Muscle of leg (tissue), 16 donors: ENCODE measurements at places on chromosomes 5 and 9. TPM values are rescaled to one million over a fixed set of nuclear protein-coding genes. Genes with fewer than 3 reads are reported as not detected.

DNA sequence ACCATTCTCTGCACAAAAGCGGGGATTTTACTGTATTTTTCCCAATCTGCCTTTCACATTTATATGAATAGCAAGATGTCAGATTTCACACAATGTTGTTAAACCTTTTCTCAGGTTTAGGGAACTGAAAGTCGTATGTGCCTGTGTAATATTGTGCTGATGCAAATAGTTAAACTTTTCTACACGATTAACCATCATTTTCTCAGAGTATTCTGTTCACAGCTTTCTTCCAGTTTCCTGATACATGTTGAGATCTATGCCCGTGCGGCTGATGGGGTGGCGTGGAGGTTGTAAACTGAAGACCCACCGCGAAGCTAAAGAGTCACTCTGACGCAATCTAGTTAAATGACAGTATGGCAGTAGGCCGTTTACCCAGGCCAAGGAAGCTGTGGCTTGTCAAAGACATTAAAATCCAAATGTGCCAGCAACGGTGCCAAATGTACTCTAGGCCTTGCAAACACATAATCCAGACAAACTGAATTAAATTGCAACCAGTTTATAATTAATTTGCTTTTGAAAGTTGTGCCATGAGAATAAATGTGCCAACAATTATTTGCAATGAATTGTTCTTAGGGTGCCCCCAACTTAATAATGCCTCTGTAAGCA lies 145.7 kb downstream of the EBF1 start:
- DNase-seq, result no peak

Gene MEGF10
- 26.4 TPM for polyA plus RNA-seq

DNA sequence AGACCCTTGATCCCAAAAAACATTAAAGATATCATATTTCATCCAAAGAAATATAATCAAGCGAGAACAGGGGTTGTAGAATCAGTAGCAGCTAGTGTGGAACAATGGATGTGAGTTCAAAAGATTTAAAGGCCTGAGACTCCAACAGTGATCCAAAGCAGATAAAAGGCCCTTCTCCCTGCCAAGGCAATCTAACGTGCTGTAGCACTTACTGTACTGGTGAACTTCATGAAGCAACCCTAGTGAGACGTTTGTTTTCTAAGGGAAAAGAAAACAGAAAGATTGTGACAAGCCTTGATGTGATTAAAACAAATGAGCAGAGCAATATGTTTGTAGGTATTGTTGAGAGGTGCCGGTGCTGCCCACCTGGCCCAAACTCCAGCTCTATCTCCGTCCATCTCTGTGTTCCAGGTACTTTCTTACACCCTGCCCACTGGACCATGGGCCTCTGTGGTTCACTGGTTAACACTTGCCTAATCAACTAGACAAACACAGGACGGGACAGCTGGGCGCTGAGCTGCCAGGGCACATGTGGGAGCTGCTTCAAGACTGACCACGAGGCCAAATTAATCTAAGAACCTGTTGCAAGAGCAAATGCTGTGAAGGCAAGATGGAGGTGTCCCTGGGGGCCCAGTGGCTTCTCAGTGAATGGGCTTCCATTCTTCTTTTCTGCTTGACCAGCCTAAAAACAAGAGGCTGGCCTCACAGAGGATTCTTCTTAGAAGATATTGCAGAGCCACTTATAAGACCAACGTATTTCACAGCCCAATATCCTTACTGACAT lies 265.5 kb downstream of the CWC27 start:
- DNase-seq, result peak; percentile 34

- DNase-seq, result peak; percentile 71
These were observed 644 bp upstream of the CTNNAL1 start for GRCh38 chr9:109013679-109014607.

Gene COL23A1
- polyA plus RNA-seq, result 1.3 TPM

Gene SLC34A1
- not detected for polyA plus RNA-seq

- DNase-seq, result no peak
These were observed 616.0 kb downstream of the KIF4B start for GRCh38 chr5:155629597-155629996.

GRCh38 chr9:2336055-2336454 lies 285.5 kb upstream of the VLDLR start:
- DNase-seq, result no peak

DNA sequence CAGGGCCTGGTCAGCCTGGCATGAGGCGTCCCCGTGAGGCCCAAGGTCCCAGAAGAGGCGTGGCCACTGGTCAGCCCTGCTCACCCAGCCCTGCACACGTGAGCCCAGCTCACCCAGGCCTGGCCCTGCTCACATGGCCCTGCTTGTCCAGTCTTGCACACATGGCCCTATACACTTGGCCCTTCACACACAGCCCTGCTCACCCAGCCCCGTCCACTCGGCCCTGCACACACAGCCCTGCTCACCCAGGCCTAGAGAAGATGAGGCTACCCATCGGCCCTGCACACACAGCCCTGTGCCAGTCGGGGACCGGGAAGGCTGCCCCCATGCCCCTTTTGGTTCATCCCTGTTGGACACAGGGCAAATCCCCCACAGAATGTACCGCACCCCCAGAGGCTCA lies 28.4 kb downstream of the ZDHHC11B start:
- DNase-seq, result no peak

Gene GRIN3A
- 0.63 TPM for polyA plus RNA-seq

DNA sequence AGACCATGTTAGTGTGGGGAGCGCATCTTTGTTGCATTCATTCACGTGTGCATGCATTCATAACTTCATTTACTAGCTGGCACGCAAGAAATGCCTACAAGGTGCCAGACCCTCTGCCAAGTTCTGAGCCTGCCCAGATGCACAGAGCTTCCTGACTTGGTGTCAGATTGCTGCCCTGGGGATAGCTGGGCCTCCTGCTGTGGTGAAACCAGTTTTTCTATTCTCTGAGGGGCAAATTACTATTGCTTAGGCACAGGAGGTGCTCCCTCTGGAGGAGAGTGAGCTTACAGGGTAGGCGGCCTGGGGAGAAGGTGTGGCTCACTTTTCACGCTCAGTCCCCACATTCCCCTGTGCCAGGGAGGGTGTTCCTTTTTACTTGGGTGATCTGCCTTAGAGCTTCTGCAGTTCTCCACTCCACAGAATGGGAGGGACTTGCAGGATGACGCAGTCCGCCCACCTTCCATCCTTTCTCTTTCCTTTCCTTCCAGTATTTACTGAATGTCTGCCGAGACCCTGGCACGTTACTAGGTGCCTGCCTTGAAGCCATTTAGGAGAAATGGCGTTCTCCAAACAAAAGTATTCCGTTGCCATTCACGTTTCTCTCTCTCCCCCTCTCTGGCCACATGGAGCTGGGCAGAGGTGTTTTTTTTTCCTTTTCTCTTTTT lies 27.9 kb upstream of the CTNNA1 start:
- peak; percentile 71 for DNase-seq

DNA sequence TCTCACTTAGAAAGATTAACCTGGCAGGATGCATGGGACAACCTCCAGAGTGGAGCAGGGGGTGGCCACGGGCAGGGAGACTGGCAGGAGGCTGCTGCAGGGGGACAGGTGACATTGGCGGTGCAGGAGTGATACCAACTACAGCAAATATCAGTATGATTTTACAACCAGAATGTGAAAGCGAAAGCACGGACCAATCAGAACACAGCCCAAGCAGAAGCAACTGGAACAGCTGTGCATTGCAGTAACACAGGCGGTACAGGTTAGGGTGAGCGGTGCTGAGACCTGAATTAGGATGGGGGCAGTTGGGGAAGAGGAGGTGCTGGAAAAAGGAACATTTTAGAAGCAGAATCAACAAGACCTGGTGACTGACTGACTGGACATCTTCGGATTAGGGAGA lies 29.3 kb downstream of the POLR1E start:
- no peak for DNase-seq

Gene C9
- polyA plus RNA-seq, result 0.23 TPM

DNA sequence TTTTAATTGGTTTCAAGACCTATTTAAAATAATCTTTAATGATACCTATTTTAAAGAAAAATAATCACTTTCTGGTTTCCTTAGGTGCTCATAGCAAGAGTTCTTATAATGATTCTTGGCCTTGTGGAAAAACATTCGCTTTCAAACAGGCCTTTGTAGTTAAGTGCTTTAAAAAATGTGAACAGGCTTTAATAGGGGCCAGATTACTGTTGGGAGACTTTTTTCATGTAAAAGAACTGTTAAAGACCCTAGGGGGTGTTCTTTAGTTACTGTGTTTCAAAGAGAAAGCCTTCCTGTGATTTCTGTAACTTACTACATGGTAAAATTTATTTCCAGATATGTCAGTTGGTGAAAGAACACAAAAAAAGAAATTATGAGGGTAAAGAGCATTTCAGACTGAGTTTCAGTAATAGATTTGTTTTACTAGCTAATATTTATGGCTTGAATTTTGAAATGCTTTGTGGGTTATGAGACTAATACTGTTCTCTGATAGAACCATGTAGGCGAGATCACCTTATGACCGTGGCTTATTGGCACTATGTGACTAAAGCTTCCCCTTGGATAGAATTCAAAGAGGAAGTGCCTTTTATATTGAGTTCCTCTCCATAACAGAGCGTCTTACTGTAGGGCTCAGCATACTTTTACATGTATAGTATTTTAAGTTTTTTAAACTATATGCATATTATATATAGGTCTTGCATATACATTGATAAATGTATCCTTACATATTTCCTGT lies 70.7 kb downstream of the CSNK1G3 start:
- DNase-seq, result peak; percentile 37

Gene GNA14
- polyA plus RNA-seq, result 6.6 TPM

DNA sequence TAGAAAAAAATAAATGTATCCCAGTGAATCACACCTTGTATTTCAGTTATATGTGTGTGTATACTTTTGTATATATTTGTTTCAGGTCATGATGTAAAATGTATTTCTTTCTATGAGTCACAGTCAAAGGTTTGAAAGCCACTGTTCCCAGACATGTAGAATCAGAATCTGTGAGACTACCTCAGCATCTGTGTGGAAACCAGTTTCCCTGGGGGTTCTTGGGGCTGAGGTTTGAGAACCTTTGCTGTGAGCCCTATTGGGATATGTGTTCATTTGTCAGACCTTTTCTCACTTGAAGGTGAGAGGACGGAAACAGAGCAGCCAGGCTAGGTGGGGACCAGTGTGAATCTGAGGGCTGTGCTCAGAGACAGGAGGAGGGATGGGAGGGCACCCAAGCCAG lies 78.7 kb upstream of the SAP30L start:
- DNase-seq, result no peak

Gene ALG2
- 22.5 TPM for polyA plus RNA-seq

DNA sequence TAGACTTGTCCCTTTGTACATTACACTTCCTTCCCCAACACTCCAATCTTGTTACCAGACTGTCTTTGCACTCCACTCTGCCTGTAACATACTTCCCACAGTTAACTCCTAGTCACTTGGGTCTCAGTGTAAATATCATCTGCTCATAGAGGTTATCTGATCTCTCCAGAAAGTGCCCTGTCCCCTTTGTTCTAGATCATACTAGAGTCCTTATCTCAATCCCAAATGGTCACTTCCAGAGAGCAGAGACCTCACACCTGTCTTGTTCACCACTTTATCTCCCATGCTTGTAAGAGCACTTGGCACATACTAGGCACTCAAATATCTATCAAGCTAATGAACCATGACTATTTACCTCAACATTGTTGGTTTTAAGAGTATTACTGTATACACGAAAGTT lies 30.4 kb downstream of the SETX start:
- no peak for DNase-seq

DNA sequence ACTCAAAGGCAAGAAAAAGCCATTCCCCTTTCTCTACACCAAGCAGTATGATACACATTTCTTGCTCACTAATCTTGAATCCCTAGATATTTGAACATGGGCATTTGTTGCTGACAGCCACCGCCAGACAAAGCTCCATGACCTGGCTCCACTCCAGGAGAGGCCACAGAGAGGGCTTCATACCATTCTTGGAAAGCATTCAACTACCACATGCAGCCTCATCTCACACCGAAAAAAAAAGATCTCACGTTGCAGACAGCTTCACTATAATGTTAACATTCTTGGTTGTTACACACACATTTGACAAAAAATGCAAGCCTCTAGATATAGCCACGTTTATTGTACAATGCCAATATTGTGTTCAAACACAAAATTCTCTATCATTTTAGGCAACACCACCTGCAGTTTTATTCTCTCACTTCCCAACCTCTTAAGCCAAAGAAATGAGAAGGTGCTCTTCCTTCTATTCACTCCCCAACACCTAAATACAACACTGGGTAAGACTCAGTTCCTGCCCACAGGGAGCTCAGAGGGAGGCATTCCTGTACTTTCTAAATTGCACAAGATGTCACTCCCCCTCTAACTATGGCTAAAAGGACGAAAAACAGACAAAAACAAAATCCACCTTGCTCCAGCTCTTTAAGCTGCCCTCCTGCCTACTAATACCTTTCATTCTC lies 222.4 kb downstream of the TSSK1B start:
- DNase-seq, result peak; percentile 79

- DNase-seq, result no peak
These were observed 1.2 kb downstream of the TEK start for GRCh38 chr9:27110181-27110580.

GRCh38 chr5:8561854-8562253 lies 692.9 kb downstream of the MTRR start:
- DNase-seq, result peak; percentile 62

Gene PCDHA1
- not detected for polyA plus RNA-seq
